Astrocyte of the spinal cord (primary cell): ENCODE measurements at places on chromosomes 11 and 22.

- no peak for DNase-seq
Measured at GRCh38 chr11:15909937-15910598, 446.3 kb downstream of the SOX6 start.

- DNase-seq, result no peak
Measured at GRCh38 chr11:2830886-2831285, 54.7 kb downstream of the CDKN1C start.

GRCh38 chr11:65047581-65048422 lies 6.8 kb downstream of the SAC3D1 start:
- no peak for DNase-seq

- no peak for DNase-seq
Measured at GRCh38 chr11:24264868-24265267, 232.0 kb upstream of the LUZP2 start.

DNA sequence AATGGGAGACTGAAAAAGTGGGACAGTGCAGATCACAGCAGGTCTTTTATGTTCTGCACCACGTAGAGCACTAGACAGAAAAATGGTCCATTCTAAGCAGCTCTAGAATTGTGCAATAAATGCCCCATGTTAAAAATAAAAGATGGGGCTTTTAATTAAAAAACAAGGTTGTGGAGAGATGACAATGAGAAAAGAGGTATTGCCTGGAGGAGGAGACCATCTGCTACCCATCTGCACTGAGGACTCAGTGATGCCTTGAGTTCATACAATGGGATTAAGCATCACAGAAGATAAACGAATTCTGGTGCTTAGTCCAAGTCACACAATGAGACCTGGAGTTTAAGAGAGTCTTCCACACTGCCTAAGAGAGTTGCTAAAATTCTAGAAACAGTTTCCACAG lies 73.6 kb downstream of the PAK1 start:
- DNase-seq, result no peak
